Activated effector memory CD4-positive, alpha-beta T cell treated with Interleukin-2 at 50 U/mL for 16 hours (primary cell): ENCODE measurements at places on chromosomes 6 and 20.

- no peak for DNase-seq
Measured at GRCh38 chr6:83868639-83869038, 9.2 kb downstream of the CYB5R4 start.

- DNase-seq: no peak
Measured at GRCh38 chr20:53967527-53967926, 102.9 kb downstream of the BCAS1 start.

GRCh38 chr6:26211963-26212362, 124.7 kb downstream of the HFE start:
- DNase-seq: no peak

- no peak for DNase-seq
Measured at GRCh38 chr20:22921595-22922421, 113.3 kb upstream of the SSTR4 start.

- DNase-seq: no peak
Measured at GRCh38 chr6:135992739-135993138, 141.2 kb downstream of the PDE7B start.

- DNase-seq: no peak
Measured at GRCh38 chr20:25356271-25356933, 34.2 kb downstream of the ABHD12 start.

DNA sequence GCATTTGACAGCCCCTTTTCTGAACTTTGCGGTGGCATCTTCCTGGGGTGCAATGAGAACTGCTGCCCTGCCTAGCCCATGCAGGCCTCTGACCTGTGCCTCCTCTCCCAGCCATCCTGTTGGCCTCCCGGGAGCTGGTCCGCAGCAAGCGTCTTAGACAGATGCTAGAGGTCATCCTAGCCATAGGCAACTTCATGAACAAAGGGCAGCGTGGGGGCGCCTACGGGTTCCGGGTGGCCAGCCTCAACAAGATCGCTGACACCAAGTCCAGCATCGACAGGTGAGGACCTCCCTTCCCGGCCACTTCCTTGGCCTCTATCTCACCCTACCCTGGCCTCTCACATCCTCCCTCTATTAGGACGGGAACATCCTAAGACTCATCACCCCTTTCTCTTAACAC, 37.6 kb downstream of the MOCS1 start:
- DNase-seq: no peak

DNA sequence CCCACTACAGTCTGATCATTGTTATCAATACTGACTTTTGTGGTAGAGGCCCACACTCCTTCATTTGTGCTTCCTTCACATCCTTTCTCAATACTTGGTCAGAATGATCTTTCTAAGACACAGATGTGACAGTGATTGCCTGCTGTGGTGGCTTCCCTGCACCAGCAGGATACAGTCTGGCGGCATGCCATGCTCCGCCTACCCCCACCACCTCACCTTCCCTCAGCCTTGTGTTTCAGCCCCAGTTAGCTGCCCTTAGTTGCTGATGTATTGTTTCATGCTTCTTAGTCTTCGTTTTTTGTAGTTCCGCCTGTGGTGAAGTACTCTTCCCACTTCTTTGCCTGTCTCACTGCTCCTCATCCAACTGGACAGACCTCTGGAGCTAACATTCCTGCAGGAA, 10.9 kb downstream of the LRRC1 start:
- DNase-seq: no peak

- no peak for DNase-seq
Measured at GRCh38 chr20:35302421-35303335, 10.5 kb upstream of the FAM83C start.

DNA sequence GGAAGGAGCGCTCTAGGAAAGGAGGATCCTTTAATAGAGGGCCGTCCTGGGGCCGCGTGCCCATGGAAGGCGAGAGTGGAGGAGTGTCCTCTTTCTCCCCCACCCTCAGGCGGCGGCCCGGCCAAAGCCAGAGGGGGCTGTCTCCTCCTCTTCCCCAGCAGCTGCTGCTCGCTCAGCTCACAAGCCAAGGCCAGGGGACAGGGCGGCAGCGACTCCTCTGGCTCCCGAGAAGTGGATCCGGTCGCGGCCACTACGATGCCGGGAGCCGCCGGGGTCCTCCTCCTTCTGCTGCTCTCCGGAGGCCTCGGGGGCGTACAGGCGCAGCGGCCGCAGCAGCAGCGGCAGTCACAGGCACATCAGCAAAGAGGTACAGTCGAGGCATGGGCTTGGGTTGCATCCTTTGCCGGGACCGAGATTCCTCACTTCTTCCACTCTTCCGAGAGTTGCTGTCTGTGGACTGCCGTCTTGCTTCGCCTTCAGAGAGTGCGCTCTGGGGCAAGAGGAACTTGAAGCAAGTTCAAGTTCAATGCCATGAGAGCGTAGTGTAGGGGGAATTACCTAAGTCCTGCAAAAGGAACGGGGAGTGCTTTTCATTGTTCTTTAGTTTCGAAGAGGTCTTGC, at the start of gene LAMA2:
TSS of gene LAMA2 (plus strand) at position 148 of the 621 bp plus-strand sequence. CDS start at position 256, 108 bp downstream.
- DNase-seq: no peak

DNA sequence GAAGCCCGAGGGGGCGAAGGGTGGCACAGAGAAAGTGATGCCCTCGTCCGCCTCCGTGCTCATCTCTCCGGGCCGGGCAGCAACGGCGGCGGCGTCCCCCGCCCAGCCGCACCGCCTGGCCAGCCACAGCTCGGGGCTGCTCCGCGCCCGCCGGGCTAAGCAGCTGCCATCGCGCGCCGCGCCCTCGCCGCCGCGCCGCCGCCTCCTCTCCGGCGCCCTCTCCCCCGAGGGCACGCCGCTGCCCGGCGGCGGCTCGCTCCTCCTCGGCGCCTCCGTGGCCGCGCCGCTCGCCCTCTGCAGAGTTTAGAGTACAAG, 225 bp downstream of the MAP3K5 start:
- DNase-seq: no peak

- DNase-seq: no peak
Measured at GRCh38 chr6:88024696-88025095, 22.9 kb upstream of the SPACA1 start.

GRCh38 chr20:535958-536357, 7.6 kb downstream of the CSNK2A1 start:
- no peak for DNase-seq

- no peak for DNase-seq
Measured at GRCh38 chr6:19736066-19736465, 101.1 kb upstream of the ID4 start.

DNA sequence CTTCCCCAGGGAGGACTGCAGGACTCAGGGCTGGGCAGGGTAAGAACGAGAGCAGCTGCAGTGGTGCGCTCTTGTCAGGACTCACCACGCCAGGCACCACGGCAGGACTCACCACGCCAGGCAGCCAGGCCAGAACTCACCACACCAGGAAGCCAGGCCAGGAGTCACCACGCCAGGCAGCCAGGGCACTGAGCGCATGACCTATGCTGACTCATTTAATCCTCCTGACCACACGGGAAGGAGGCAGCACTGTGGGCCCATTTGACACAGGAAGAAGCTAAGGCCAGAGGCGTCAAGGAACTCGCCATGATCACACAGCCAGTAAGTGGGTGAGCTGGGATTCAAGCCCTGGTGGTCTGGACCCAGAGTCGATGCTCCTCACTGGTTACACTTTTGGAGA, 189.3 kb downstream of the PREX1 start:
- DNase-seq: no peak

GRCh38 chr6:5958921-5959320, 47.8 kb downstream of the NRN1 start:
- no peak for DNase-seq

GRCh38 chr6:155186052-155186658, 77.7 kb upstream of the CLDN20 start:
- DNase-seq: no peak

DNA sequence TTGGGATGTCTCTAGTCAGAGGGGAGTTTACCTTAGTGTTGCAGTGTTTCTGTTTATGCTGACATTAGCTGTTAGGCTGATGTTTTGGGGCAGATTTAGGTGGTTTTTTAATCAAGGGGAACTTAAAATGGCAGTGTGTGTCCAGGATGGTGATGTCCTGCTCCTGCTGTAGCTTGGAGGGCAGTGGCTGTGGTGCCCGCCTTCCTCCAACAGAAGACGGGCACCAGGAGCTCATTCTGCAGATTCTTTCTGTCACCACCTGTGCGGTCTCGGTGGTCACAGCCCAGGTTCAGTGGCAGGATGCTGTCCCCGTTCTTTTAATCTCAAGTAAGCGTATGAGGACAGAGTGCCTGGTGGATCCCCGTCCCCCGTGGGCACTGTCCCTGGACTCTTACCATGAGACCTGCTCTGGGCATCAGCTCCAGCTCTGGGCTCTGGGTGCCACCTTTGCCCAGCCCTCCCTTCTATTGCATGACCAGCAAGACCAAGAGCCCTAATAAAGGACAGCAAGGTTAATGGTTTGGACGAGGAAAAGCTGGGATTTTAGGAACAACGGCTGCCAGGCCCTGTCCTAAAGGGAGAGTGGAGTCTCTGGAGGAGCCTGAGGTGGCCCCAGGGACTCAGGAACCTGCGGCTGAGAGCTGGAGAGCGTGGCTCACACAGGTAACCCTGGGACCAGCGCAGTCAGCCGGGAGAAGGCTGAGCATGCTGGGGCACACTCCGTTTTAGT, 217.3 kb downstream of the ERMARD start:
- no peak for DNase-seq

DNA sequence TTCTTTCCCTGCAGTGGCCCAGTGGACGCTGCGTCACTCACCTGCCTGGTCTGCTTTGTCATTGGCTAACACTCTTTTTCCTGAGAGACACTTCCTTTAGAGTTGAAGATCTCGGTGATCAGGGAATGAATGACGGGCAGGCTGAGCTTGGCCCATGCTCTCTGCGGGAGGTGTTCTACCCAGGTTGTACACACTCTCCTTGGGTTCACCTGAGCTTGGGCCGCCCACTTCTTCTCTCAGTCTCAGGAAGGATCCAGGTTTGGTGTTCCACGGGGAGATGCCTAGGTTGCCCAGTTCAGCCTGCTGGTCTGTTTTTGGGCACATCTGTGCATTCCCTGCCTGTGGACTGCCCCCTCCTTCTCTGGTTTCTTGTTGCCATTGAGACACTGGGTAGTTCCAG, 66.7 kb upstream of the SLC22A1 start:
- no peak for DNase-seq

- DNase-seq: no peak
Measured at GRCh38 chr6:128479991-128480390, 40.4 kb downstream of the PTPRK start.

GRCh38 chr20:63327231-63327745, 33.9 kb downstream of the CHRNA4 start:
- no peak for DNase-seq

DNA sequence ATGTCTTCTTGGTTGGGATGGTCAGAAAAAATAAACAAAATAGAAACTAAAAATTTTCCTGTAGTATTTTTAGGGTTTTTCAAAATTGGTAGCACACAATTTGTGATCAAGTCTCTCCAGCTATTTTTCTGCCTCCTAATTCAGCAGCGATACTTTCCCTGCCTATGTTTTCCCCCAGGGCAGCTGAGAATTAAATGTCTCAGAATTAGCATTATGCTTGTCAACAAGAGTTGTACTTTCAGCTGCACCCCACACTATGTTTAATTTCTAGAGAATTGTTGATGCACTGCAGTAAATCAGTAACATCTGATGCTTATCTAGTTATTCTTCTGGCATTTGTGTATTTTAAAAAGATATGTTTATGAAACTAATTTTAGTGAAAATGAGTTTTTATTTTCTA, 34.2 kb upstream of the ZNF337 start:
- DNase-seq: no peak

DNA sequence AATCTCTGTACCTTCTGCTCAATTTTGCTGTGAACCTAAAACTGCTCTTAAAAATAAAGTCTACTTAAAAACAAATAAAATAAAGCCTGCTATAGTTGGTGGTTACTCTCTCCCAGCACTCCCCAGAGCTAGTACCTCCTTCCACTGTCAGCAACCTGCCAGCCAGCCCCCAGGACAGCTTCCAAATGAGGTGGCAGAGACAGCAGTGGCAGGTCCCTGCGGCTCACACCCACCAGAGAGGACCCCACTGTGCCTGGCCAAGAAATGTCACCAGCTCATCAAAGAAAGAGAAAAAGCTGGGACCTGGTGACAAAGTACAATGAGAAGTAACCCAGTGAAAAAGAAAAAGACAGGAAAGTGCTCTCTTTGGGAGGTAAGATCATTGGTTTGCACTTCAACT, 15.2 kb downstream of the APMAP start:
- DNase-seq: no peak

- DNase-seq: no peak
Measured at GRCh38 chr6:119887666-119888065, 538.1 kb upstream of the MAN1A1 start.

DNA sequence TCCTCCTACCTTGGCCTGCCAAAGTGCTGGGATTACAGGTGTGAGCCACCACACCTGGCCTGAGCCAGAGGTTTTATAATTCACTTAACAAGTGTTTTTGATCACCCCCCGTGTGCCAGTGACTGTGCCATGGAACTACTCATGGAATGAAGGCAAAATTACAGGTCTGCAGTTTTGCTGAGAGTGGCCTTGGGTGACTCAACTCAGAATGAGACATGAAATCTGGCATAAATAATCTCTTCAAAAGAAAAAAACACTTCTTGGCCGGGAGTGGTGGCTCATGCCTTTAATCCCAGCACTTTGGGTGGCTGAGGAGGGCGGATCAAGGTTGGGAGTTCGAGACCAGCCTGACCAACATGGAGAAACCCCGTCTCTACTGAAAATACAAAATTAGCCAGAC, 166.9 kb upstream of the SALL4 start:
- DNase-seq: no peak

- no peak for DNase-seq
Measured at GRCh38 chr20:4918473-4918872, 82.8 kb downstream of the SLC23A2 start.

- DNase-seq: no peak
Measured at GRCh38 chr6:116234689-116235088, 19.2 kb downstream of the TSPYL4 start.

DNA sequence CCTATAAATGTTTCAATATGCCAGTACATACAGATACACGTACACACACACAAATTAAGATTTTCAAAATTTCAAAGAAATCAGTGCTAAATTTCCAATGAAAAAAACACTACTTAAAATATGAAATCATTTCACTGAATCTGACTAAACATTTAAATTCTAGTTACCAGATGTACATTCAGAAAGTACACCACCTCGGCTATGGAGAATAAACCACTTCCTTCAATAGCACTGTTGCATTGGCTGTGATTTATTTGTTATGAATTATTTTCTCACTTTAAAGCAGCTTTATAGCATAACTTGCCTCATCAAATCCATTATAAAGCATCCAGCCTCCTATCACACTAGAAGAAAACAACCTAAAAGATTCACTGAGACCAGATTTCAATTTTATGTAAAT, 36.6 kb downstream of the HBS1L start:
- DNase-seq: no peak
